ENCODE measurements at places on chromosomes 4 and X.

DNA sequence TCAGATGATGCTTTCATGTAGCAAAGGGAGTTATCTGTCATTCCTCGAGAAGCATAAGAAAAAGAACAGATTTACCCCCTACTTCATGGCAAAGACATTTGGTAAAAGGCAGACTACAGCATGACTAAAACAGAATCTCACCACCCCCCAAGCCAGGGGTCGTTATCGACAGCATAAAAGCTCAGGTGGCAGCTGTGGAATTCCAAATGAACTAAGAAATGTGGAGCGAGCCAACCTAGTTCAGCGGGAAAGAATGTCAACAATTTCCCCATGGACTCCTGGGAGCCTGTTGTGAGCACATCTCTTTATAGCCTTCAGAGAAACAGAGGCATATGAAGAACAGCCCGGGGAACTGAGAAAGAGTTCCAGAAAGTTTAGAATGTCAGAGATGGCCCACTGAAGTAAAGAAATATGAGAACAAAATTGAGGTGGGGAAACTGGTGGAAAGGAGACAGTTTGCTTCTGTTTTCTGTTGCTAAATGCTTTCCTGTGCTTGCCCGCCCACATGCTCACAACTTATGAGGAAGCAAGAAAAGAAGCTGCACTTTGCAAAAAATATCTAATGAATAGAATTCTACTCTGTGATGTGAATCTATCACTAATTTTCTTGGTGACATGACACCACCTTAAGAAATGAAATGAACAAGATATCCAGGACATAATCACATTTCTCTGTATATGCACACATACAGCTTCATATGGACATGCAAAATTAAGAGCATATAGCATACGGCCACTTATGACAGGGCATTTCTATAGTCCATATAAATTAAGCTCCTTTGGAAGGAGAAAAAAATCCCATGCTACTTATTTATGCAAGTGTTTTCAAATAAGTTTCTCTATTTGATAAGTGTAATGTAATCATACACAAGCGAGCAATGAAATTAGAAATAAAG, 135.3 kb upstream of the MID1 start:
- DNase-seq = no peak

DNA sequence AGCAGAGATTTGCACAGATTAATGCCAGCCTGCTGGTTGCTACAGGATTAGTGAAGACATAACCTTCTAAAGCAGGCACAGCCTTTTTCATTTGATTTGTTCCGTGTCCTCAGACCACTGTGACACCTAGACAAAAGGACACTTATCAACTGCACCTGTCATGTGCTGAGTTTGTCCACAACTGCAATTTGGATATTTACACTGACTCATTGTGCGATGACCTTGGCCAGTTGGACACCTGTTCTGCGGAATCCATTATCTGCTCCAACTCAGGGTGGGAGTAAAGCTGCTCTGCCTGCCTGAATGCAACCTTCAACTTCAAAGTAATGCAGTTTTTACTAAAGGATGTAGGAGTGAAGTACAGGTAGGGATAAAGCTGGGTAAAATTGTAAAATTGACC, 4.1 kb upstream of the NR0B1 start:
- DNase-seq = no peak

DNA sequence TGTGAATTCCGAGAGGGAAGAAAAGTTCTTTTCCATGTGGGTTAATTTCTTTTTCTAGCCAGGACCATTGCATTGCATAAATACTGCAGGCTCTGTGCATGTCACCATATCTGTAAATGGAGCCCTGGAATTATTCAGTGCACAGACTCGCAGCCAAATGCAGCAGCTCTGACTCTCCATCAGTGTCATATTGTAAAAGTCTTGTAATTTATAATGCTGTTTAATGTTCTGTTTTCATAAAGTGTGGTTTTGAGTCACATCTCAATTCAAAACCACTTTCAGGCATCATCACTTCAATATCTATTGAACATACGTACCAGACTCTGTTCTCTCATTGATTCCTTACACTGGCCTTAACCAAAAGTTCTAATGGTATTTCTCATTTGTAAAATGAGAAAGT, 193.9 kb upstream of the RPL34 start:
- DNase-seq = no peak

DNA sequence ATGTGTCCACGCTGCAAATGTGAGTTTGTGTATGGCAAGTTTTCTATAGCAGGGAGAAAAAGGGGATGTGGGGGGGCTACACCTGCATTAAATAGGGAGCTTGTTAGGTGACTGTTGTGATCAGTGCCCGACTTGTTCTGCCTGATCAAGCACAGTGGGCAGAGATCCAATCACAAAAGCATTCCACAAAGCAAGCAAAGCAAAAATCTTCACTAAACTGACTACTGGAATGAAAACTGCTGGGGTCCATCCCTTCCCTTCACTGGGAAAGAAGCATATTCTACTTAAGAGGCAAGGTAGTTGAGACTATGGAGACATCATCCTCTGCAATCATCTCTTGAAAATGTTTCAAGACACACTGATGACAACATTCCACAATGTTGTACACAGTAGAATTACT, 5.2 kb downstream of the IRS4 start:
- DNase-seq = no peak

DNA sequence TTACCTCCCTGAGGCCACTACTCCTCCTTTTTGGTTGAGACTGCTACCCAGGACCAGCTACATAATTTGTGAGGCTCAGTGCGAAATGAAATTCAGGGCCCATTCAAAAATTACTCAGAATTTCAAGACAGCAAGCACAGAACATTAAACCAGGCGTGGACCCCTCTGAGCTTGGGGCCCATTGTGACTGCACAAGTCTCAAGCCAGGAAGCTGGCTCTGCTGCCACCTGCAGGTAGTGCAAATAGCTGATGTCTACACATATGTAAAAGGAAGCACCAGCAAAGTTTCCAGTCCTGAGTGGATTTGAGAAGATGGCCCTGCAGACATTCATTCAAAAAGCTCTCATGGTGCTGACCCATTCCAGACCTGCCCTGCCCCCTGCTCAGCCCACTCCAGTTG, 213.4 kb upstream of the LNX1 start:
- no peak for DNase-seq

- no peak for DNase-seq
Observed at GRCh38 chr4:2515830-2516550, 20.5 kb upstream of the FAM193A start.

DNA sequence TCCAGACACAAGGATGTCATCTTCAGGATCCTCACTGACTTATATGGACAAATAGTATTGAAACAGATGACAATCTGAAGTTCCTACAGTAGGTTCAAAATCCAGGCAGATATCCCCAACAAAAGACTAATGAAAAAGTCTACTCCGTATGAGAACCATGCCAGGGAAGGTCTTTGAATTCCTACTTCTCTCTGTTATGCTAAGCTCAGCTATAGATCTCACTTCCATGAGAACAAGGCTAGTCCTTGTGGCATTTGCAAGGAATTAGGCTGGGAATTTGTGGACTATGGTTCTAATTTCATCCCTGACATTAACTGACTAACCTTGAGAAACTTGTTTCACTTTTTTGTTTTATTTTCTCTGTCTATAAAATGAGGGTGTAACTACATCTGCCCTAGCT, 229.8 kb downstream of the IL1RAPL2 start:
- DNase-seq = no peak

DNA sequence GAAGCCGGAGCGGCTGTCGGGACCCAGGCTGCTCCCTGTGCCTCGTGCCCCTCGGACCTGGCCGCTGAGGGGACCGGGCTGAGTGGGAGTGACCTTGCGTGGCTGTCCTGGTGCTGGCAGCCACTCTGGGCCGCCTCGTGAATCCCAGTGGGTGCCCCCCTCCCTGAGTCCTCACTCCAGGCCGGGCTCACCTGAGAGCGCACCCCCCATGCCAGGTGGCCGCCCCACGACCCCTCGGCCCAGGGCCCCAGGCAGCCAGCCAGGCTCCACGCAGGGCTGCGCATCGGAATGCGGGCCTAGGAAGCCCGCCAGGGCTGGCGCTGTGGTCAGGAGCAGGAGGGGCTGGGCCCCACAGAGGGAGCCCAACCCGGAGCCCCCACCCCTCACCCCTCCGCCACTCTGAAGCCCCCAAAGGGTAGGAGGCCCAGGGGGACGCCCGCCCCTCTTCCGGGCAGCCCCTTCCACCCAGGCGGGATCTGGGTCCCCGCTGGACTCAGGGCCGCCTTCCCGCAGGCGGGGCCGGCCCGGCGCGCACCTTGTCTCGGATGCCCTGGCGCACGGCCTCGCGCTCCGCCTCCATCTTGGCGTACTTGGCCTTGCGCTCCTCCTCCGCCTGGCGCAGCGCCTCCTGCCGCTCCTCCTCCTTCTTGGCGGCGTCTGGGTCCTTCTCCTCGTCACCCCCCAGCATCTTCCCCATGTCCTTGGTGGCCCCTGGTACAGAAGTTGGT, 33.9 kb downstream of the CPLX1 start:
- DNase-seq = no peak

DNA sequence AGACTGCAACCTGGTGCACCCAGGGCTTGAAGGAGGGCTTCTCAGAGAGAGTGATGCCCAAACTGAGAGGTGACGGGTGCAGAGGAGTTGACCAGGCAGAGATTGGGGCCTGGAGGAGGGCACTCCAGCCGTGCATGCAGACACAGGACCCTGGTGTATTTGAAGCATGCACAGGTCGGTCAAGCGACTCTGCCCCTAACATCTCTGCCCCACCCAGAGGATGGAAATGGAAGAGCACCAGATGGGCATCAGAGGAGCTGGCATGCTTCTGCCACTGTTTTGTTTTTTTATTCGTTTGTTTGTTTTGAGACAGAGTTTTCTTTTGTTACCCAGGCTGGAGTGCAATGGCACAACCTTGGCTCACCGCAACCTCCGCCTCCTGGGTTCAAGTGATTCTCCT, 320.9 kb downstream of the EVC2 start:
- no peak for DNase-seq

- no peak for DNase-seq
Observed at GRCh38 chr4:52638717-52639116, 20.4 kb downstream of the USP46 start.

DNA sequence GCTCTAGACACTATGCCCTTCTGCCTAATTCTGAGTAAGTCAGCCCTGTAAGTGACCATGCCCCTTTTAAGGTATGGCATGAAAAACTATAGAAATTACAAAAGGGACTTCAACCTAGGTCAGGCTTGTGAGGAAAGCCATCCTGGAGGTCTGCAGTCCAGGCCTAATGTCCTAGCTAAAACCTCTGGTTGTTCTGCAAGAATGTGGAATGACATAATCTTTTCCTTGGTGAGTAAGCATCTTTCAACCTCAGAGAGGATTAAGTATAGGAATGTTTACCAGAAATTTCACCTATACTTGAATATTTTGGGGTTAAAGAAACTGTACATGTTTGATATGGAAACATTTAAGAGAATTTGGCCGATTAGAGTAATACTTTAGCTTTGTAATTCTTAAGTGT, 23.8 kb upstream of the HPSE start:
- no peak for DNase-seq

- no peak for DNase-seq
Observed at GRCh38 chrX:54633641-54634040, 103.6 kb downstream of the GNL3L start.

- DNase-seq = no peak
Observed at GRCh38 chr4:148730766-148731165, 288.6 kb upstream of the NR3C2 start.

- DNase-seq = no peak
Observed at GRCh38 chrX:16278927-16279326, 111.6 kb downstream of the MAGEB17 start.

GRCh38 chr4:17535242-17535641, 20.3 kb downstream of the CLRN2 start:
- no peak for DNase-seq

DNA sequence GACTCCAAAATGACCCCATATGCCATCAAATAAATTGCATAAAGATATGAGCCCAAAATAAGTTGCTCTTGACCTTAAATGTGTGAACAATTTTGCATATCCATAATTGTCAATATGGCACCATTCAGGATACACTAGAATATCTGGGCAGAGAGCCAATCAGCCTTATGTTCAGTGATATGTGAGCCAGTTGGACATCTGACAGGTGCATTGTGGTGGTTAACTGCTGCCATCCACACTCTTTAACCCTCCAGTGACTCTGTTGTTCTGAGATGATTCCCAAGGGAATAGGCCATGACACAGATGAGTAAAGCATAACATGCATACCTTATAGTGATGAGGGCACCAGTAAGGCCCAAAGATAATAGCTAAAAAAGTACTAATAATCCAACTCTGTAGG, 500.1 kb downstream of the PCDH18 start:
- no peak for DNase-seq

- DNase-seq = no peak
Observed at GRCh38 chrX:150847088-150847487, 51.4 kb downstream of the CD99L2 start.

DNA sequence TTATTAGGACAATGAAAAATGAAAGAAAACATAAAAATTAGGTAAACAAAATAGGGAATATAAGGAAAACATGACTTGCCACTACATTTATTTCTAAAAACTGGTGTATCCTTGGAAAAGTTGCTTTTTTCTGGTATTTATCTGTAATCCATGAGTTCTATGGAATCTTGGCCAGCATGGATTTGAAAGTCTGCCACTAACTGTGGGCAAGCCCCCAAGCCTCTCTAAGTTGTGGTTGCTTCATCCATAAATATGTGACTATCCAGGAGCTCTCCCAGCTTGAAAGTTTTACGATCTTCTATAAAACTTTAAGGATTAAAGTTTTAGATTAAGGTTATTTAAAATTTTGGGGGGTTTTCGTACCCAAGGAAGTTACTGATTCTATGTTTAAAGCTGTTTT, 21.8 kb downstream of the RPS6KA3 start:
- DNase-seq = no peak

- no peak for DNase-seq
Observed at GRCh38 chrX:123422875-123423274, 238.8 kb downstream of the GRIA3 start.

DNA sequence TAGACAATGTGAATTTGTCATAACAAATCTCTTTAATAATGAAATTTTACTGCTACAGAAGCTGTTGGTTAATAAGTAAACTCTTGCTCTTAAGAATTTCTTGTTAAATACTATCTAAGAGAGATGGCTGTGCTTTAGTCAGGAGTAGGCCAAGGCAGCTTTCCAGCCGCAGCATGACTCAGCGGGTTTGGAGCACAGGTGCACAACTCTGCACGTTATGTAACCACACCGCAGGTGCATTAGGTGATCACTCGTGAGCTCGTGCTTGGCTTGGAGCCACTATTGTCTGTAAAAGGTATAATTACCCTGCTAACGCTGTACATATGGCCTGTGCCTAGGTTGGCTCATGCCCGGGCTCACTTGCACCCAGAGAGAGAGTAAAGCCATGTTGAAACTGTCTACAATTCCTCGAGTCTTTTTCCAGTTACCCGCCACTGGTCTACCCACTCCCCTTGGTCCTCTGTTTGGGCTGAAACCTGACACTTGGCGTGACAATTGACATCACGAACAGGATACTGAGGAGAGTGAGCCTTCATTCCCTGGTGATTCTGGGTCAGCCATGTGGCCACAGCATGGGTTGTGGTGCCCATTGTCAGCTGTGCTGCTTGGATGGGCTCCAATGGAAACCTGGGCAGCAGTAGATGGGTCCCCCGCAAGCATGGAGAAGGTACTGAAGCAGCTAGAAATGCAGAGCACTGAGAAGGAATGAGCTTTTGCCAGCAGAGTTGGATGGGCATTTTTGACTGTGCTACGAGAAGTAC, 18.4 kb upstream of the ANAPC4 start:
- DNase-seq = no peak

- DNase-seq = no peak
Observed at GRCh38 chr4:186188107-186188506, 3.3 kb upstream of the CYP4V2 start.

- DNase-seq = no peak
Observed at GRCh38 chrX:117973110-117973807, 143.4 kb downstream of the KLHL13 start.

Data from NK-92 treated with Interleukin-12 subunit alpha and Interleukin-12 subunit beta, amount 100 ng/mL, for 24 hours (cell line).